Activated CD4-positive, alpha-beta T cell treated with anti-CD3 and anti-CD28 coated beads, Interleukin-2, amount 50 U/mL, for 48 hours (primary cell): ENCODE measurements at places on chromosomes 4 and X.
A peak's percentile ranks its signal among the peaks of the same experiment; 100 is the strongest.

GRCh38 chr4:53193111-53193510 lies 172.8 kb downstream of the SCFD2 start:
- no peak for DNase-seq

GRCh38 chr4:86388252-86388651 lies 28.4 kb upstream of the MAPK10 start:
- no peak for DNase-seq

DNA sequence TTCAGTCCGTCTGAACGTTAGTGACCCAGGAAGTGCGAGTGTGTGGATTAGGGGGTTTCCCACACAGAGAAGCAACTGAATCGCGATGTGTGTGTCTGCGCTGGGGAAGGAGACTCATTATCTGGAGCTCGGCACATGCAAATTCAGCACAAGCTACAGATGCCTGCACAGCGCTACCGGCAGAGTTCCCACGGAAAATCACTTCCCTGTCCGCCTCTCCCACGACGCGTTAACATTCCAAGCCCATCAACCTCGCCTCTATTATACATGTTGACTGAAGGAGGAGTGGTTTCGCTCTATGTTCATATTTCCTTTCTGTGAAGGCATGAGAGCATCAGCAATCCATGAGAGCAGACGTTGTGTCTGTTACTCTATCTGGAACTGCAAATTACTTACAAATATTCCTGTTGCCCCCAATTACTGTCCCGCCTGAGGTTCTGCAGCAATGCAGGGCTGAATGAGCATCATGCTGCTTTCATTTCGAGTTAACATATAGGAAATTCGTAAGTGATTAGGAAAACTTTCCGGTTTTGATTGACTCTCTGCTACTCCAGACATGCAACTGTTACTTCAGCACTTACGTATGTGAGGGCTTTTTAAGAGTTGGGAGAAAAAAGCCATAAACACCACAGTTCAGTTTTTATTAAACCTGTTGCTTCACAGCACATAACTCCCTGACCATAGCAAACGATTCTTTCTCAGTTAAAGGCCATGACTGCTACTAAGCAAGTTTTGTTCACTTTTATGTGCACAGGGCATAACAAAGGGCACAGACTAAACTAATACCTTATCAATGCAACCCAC lies 15.0 kb upstream of the MTNR1A start:
- no peak for DNase-seq

GRCh38 chrX:63967551-63967950 lies 182.5 kb upstream of the ARHGEF9 start:
- DNase-seq: no peak

- no peak for DNase-seq
These were observed 4.5 kb downstream of the HPGD start for GRCh38 chr4:174517502-174518445.

- no peak for DNase-seq
These were observed 42.3 kb upstream of the ANK2 start for GRCh38 chr4:113007151-113007550.

DNA sequence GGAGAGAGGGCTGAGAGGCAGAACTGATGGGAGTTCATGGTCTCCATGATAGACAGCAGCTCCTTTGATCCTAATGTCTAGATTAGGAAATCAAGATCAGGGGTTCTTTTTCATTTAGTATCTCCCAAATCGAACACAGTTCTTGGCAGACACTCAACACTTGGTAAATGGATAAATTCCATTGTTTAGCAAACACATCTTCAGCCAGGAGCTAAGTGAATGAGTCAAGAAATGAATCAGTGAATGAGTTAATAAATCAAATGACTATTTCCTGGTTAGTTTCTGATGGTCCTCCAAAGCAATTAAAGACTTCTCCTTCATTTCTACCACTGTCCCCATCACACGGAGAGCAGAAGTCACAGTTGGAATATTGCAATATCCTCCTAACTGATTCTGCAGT lies 120.0 kb upstream of the SHISA3 start:
- no peak for DNase-seq

GRCh38 chr4:8159537-8160232 lies 1.1 kb upstream of the ABLIM2 start:
- peak; percentile 17 for DNase-seq

DNA sequence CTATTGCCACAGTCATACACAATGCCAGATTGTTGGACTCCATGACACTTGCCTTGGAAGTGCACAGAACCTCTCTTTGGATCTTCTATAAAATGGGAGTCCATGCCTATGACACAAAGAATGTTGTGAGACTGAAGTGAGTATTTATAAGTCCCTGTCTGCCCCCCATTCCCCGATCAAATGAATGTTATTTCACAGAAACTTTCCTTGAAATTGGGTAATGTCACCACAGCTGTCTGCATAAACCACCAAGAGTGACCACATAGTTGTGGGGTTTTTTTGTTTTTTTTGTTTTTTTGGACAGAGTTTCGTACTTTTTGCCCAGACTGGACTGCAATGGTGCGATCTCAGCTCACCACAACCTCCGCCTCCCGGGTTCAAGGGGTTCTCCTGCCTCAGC lies 27.1 kb upstream of the REST start:
- no peak for DNase-seq

GRCh38 chr4:49032440-49033161 lies 46.5 kb downstream of the CWH43 start:
- DNase-seq: peak; percentile 22

DNA sequence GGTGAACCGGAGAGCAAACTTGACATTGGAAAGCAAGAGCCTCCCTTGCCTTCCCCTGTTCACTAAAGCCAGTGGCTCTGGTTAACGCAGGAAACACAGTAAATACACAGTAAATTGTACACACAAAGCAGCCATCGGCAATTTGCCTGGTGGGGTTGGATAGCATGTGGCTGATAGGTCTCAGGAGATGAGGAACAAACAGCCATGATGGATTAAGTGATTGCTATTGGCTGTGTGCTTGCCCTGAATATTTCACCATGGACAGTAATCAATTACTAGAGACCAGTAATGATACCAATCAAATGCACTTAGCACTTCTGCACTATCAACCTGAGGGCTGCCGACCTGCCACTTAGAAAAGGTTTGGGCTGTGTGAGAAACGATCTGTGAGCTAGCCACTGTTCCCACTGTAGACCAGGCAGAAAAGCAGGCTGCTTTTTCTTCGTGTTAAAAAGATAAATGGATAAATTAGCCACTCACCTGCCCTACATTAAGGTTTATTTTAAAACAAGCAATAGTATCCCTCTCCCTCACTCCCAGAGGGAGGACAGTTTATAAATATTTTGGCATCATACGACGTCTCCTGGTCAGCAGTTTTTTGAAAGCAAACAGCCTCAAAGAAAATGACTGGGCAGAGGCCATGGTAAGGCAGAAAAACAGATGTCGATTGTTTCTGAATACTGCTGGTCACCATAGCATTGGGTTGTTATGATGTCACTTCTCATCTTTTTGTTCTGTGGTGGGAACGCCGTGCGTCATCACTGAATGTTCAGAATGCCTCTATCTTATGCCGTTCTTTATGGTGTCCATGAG lies 167.1 kb downstream of the MAML3 start:
- DNase-seq: no peak

DNA sequence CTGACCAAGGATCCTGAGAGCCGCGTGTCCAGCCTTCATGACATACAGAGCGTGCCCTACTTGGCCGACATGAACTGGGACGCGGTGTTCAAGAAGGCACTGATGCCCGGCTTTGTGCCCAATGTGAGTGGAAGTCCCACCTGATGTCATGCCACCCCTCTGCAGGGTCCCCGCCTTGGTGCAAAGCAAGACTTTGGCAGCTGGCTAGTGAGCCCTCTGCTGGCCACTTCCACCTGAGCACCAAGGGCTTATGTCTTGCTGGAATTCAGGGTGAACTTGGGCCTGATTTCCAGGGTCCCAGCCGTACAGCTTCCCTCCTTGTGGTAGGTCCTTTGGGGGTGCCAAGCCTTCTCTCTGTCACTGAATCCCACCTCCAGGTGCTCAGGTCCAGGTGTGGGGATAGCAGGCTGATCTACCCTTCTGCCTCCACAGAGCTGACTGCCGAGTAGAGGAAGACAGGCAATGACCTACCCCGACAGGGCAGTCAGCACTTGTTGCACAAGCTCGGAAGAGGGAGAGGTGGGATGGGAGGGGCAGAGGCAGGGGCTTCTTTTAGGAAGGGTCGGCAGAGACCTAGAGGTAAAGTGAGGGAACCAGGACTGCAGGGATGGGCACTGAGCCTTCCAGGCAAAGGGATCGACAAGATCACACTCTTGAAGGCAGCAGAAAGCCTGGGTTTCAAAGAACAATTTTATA lies 248.1 kb downstream of the EVC2 start:
- DNase-seq: peak; percentile 9
